Activated CD8-positive, alpha-beta T cell treated with anti-CD3 and anti-CD28 coated beads for 36 hours (primary cell): ENCODE measurements at places on chromosomes 4 and X. TPM values are rescaled to one million over a fixed set of nuclear protein-coding genes. Genes with fewer than 3 reads are reported as not detected.

- no peak for DNase-seq
Measured at GRCh38 chr4:146640021-146640464, 1.4 kb downstream of the POU4F2 start.

Gene IL2
- 5.4 TPM for total RNA-seq

GRCh38 chr4:184575306-184575705 is 73.9 kb downstream of the CASP3 start:
- no peak for DNase-seq

GRCh38 chrX:40908857-40909475 is 173.6 kb upstream of the MED14 start:
- no peak for DNase-seq

GRCh38 chr4:8252301-8253173 is 17.0 kb upstream of the HTRA3 start:
- no peak for DNase-seq

Gene PFKFB1
- 0.60 TPM for total RNA-seq

Gene ZNF732
- not detected for total RNA-seq

- no peak for DNase-seq
Measured at GRCh38 chr4:172787111-172787510, 381.5 kb upstream of the GALNT7 start.
